Cardiac muscle cell (in vitro differentiated cells and primary cell): ENCODE measurements at places on chromosomes 4 and X.

GRCh38 chr4:73776321-73776729, 36.0 kb downstream of the CXCL8 start:
- no peaks in the 10 kb centered on the region for H3K4me1 ChIP-seq
- no peaks in the 10 kb centered on the region for H3K27me3 ChIP-seq
- no peak for DNase-seq
- H3K36me3 ChIP-seq = no peaks in the 10 kb centered on the region
- no peak overlapping the region for H3K27ac ChIP-seq
- H3K4me3 ChIP-seq = no peak overlapping the region

- DNase-seq = peak; percentile 54
- no peaks in the 10 kb centered on the region for H3K36me3 ChIP-seq
- no peaks in the 10 kb centered on the region for H3K27me3 ChIP-seq
- H3K4me1 ChIP-seq = no peaks in the 10 kb centered on the region
Observed at GRCh38 chr4:141329174-141329569, 108.5 kb downstream of the ZNF330 start.

GRCh38 chr4:158182736-158183135, 9.9 kb upstream of the GASK1B start:
- H3K27ac ChIP-seq = no peak overlapping the region
- no peaks in the 10 kb centered on the region for H3K27me3 ChIP-seq
- H3K4me3 ChIP-seq = no peak overlapping the region
- no peak for DNase-seq
- H3K4me1 ChIP-seq = peaks cover 3% of the 10 kb centered on the region
- no peaks in the 10 kb centered on the region for H3K36me3 ChIP-seq

GRCh38 chr4:83454686-83455085, 937 bp downstream of the HELQ start:
- peak; percentile 13 for DNase-seq
- peak overlapping the region; percentile 88 for H3K4me3 ChIP-seq
- H3K27me3 ChIP-seq = no peaks in the 10 kb centered on the region

GRCh38 chrX:38770152-38770551, 31.1 kb upstream of the MID1IP1 start:
- no peak for DNase-seq
- no peaks in the 10 kb centered on the region for H3K36me3 ChIP-seq
- no peaks in the 10 kb centered on the region for H3K27me3 ChIP-seq

GRCh38 chrX:48025561-48025960, 18.8 kb downstream of the SPACA5 start:
- H3K27ac ChIP-seq = no peak overlapping the region
- no peak overlapping the region for H3K4me3 ChIP-seq
- no peaks in the 10 kb centered on the region for H3K4me1 ChIP-seq
- no peaks in the 10 kb centered on the region for H3K36me3 ChIP-seq

DNA sequence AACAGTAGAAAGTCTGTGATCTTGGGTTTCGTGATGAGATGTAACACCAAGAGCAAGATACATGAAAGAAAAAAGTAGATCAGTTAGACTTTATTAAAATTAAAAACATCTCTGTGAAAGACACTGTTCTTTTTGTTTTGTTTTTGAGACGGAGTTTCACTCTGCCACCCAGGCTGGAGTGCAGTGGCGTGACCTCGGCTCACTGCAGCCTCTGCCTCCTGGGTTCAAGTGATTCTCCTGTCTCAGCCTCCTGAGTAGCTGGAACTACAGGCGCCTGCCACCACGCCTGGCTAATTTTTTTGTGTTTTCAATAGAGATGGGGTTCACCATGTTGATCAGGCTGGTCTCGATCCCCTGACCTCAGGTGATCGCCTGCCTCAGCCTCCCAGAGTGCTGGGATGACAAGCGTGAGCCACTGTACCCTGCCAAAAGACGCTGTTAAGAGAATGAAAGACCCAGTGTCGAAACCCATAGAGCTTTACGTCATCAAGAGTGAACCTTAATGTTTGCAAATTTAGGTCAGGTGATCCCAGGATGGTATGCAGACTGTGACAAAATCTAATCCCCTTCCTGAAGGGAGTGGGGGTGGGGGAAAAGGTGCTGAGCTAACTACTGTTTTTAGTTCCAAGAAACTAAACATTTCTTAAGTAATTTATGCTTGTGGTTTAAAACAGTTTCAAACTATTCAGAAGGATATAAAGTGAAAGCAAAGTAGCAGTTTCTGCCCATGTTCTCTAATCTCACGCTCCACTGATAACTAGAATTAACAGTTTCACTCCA, 8.0 kb downstream of the OFD1 start:
- no peaks in the 10 kb centered on the region for H3K4me1 ChIP-seq
- no peak for DNase-seq
- H3K27me3 ChIP-seq = no peaks in the 10 kb centered on the region
- peaks cover 38% of the 10 kb centered on the region for H3K36me3 ChIP-seq
